Testis (tissue), 5 donors: ENCODE measurements at places on chromosomes 3 and 15.

- no peak for DNase-seq
Measured at GRCh38 chr3:4633078-4634004, 140.2 kb downstream of the ITPR1 start.

GRCh38 chr15:31390777-31391486, 64.3 kb downstream of the KLF13 start:
- no peak for DNase-seq

GRCh38 chr15:78044407-78045155, 32.9 kb downstream of the TBC1D2B start:
- no peak for DNase-seq

- peak; percentile 14 for DNase-seq
Measured at GRCh38 chr3:32821686-32822296, 4.0 kb downstream of the TRIM71 start.

DNA sequence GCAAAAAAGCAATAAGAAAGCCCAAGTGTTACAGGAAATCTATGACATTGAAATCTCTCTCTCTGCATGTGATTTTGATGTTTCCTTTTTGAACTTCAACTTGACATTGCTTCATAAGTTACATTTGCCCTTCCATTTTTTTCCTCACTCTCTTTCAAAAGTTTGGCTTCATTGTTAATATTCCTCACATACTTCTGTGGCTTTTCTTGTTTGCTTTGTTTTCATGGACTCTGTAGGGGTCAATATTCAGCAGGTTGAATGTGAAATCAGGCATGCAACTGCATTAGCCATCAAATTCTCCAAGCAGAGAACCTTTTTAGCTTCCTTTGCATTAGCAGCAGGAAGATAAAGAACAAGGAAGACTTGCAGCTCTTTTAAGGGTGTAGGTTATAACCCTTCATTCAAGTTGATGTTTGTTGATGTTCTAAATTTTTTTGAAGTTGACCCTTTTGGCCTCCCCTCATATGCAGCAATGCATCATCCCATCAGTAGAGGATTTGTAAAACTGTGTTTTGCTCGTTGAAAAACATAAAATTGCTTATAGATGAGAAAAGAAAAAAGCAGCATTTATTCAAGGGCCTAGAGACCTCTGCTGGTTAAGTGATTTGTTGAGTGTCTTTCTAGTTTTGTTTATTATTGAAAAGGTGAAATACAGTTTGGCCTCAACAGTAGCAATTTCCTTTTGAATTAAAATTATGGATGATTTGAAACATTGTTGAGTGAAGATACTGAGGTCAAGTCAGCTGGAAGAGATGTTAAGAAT, 211.4 kb downstream of the IL5RA start:
- no peak for DNase-seq

- DNase-seq: no peak
Measured at GRCh38 chr3:120258009-120258408, 27.0 kb downstream of the GPR156 start.

GRCh38 chr3:49785565-49786356, 581 bp downstream of the IP6K1 start:
- peak; percentile 64 for DNase-seq

DNA sequence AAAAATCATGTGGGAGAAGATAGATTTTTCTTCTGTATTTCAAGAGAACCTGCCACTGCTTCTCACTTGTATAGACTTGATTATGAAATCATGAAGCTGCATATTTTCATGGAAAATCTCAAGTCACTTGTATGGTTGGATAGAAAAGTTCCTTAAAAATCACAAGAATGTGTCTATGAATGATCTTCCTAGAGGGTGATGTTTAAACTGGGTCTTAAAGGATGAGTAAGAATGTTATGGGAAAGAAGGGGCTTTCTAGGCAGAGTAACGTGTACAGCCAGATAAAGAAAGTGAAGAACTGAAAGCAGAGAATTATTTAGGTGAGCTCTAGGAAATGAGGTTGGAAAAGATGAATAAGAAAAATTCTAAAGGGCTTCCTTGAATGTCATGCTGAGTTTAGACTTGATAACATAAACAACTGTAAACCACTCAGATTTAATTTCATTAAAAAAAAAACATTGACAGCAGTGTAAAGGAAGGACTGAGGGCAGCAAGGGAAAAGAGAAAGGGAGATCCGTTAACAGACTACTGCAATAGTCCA, 5.0 kb downstream of the CD47 start:
- no peak for DNase-seq

DNA sequence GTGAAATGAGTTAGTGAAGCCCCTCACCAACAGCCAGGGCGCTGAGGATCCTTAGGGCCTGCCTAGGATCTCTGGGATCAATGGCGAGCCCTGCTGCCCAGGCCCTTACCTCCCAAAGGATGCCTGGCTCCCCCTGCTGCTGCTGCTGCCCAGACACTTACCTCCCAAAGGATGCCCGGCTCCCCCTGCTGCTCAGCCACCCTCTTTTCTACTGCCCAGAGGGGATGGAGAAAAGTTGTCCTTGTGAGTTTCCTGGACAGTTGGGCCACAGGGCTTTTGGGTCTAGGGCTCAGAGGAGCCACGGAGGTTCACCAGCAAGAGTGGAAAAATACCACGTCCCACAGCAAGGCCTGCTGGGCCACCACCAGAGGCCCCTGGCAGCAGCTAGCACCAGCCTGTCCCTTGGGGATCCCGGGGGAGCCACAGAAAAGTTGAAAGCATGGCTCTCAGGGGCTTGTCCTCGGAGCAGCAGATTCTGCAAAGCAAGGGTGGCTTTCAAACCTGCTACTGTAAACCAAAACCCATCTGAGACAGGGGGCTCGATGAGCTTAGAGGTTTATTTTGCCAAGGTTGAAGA, 59.4 kb downstream of the SLC6A6 start:
- DNase-seq: peak; percentile 68

- no peak for DNase-seq
Measured at GRCh38 chr15:68349151-68349550, 71.6 kb downstream of the FEM1B start.

DNA sequence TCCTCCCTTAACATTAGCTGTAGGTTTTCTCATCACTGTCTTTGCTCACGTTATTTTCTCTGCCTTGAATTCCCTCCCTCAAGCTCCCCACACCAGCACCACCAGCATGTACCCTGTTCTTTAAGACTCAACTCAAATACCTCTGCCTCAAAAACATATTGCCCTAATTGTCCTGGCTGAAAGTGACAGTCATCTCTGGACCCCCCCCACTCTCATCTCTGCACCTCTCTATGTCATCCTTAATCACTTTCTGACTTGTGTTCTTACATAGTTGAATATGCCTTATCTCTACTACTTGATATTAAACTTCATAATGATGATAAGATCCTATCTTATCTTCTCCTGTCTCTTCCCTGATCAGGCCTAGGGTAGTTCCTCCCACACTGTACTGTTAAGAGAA, 345.2 kb upstream of the TPRG1 start:
- no peak for DNase-seq

GRCh38 chr3:19147905-19148767, at the start of gene KCNH8:
TSS of gene KCNH8 (plus strand) at chr3:19148510. CDS start at chr3:19148720, 210 bp downstream.
- DNase-seq: peak; percentile 72

GRCh38 chr3:97827741-97828471, 6.1 kb downstream of the CRYBG3 start:
- DNase-seq: no peak

DNA sequence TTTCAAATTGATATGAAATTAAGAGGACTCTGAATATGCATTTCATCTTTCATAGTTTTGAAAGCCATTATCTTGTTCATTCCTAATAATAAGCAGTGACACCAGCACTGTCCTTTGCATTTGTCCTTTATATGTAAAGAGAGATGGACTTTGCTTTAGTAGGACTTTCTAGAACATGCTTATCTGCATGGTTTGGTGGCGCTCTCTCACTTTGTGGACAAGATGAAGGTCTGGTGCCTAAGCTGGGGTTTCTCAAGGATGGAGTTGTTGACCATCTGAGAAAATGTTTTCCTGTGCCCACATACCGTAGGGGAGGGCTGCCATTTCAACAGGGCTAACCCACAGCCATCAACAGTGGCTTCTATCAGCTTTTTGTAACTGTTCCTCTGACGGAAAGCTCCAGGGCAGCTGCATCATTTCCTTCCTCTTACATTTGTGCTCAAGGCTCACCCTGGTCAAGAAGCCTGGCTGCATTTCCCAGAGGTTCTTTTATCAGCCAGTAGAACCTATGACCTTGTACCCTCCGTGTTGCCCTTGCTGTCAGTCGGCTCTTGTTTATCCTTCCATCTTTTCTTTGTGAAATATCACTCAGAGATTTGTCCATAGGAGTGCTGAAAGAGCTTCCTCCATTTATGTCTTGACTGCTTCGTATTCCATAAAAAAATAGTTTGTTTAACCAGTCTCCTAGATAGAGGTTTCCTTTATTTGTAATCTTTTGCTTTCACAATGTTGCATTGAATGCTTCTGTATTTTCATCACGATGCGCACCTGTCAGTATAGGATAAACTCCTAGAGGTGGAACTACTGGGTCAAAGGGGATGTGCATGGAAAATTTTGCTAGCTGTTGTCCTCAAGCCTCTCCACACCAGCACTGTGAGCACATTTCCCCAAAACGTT, 44.6 kb downstream of the ABHD2 start:
- peak; percentile 46 for DNase-seq

GRCh38 chr15:68224108-68224507, 5.4 kb downstream of the CLN6 start:
- no peak for DNase-seq

DNA sequence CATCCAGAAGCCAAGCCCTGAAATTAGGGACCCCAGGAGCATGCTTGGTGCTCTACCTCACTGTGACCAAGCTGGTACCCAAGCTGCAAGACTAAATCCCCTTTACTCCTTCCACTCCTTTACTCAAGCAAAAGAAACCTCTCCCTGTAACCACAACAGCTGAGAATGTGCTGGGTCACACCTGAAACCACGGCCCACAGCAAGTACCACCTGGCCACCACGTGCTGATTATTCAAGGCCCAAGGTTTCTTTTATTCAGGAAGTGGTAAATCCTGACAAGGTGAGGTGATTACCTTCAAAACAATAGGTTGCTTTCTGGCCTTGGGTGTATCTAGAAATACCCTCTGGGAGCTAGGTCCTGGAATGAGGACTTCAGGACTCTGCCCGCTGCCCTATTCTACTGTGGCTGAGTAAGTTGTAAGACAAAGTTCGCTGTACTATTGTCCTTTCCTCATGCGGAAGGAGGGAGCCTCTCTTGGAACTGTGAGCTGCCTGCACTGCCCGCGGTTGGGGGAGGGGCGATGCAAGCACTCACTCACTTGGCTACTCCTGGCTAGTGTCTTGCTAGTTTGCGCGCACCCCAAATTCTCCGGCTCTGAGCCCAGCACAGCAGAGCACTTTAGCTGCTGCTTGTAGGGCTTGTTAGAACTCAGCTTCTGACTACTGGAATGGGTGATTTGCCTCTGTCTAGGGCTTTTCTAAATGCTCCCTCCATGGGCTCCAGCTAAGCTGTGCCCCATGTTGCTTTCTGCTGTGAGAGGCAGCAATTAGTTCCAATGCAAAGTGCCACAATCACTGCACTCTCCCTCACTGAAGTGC, 487.1 kb upstream of the CNTN3 start:
- DNase-seq: peak; percentile 15

- no peak for DNase-seq
Measured at GRCh38 chr3:192068464-192069254, 607.7 kb downstream of the PYDC2 start.

- DNase-seq: no peak
Measured at GRCh38 chr15:61151791-61152190, 77.3 kb downstream of the RORA start.

DNA sequence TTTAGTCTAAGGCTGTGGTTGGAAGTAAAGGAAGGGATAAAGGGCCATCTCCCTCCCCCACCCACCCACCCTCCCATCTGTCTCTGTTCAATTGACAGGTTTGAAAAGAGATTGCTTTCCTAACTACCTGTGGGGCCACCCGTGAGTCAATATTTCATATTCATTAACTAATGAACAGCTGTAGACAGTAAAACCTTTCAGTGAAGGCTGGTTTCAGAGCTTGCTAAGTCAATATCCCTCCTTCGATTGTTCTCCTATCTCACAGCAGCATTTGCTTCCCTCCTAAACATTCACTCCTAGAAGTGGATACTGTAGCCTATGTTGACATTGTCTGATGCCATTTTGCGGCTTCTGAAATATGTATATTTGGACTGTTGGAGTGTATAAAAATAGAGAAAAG, 85.9 kb upstream of the SYNPR start:
- DNase-seq: no peak

DNA sequence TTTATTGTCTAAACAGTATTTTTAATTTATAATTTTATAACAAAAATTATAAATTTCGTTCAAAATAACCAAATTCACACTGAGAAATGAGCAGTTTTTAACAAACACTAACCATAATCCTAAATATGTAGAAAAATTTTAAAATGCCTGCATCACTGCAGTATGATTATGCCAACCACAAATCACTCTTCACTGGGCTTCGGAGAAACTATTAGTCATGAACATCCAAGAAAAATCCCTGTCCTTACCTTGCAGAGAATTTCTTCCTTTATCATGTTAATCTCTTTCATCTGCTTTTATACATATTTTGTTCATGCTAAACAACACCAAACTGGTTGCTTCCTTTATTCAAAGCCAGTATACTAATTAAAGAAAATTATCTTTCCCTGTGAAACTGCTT, 511.0 kb upstream of the ALCAM start:
- no peak for DNase-seq

DNA sequence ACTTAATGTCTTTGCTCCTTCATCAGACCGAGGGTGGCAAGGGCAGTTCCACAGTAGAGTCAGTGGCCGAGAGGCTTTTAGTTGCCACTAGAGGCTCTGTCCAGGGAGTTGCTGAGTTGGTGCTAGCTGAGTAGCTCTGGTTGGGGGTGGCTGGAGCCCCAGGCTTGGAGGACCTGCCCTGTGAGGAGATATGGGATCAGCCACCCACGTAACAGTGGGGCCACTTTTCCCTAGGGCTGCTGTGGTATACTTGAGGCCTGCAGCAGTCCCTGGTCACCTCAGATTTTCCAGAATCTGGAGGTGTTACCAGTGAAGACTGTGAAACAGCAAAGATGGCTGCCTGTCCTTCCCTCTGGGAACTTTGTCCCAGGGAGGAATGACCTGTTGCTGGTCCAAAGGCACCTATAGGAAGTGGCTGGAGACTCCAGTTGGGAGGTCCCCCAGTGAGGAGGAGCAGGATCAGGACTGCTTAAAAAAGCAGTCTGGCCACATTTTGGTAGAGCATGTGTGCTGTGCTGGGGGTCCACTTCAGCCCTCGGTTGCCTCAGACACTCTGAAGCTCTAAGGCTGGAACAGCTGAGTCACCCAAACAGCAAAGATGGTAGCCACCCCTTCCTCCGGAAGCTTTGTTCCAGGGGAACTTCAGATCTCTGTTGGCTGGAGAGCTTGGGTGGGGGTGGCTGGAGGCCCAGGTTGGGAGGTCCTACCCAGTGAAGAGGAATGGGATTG, 72.9 kb downstream of the AKAP13 start:
- DNase-seq: no peak

GRCh38 chr15:37037071-37037655, 63.2 kb downstream of the MEIS2 start:
- no peak for DNase-seq

GRCh38 chr15:38941399-38941953, 376.9 kb upstream of the RASGRP1 start:
- no peak for DNase-seq

- no peak for DNase-seq
Measured at GRCh38 chr3:13577181-13578121, 28.5 kb downstream of the FBLN2 start.
